ENCODE measurements at places on chromosomes 6 and 20.

DNA sequence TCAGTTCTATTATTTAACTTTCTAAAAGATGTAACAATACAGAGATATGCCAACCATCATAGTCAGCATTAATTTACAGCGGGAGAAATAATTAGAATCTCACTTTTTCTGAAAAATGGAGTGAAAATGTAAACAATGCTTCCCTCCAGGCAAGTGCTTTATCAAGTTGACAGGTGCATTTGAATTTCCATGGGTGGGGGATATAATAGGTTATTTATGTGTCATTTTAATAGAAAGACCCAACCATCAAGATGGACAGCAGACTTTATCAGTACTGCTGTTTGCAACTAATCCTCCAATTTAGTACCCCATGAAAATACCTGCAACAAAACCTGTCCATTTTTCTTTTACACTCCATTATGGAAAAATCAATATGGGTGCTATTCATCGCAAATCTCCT is 780.1 kb downstream of the TFAP2A start:
- no peak for DNase-seq

DNA sequence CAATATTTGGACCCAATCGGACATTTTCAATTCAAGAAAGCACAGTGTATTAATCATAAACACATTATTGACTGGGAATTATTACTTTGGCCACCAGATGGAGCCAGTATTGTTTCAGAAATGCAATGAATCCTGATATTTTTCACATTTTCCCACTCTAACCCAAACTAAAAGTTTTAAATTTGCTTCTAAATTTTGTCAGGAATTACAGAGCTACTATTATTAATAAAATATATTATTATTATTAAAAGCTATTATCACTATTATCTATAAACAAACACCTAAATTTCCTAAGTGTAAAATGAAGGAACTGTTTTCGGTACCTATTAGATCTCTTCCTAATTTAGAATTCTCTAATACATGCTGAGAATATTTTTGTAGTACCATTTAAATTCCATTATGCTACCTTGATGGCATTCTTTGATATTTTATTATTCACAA is 245.3 kb downstream of the OGFRL1 start:
- DNase-seq = peak; percentile 46

DNA sequence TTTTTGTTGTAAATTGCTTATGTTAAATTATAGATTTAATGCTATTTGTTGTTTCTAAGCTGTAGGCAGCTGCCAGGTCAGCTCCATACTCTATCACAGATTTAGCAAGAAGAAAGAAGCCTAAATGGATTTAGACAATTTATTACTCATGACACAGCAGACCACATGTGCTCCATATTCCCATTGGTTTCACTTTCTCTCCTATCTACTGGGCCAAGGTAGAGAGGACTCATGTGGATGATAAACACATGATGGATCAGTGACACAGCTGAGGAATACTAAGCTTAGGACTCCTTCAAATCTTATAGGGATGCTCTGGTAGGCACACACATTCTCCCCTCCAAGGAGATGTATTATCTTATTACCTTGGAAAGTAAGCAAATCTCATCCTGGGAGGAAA is 553.0 kb upstream of the ADGRB3 start:
- no peak for DNase-seq

- no peak for DNase-seq
These were observed 128.6 kb downstream of the ARID1B start for GRCh38 chr6:156905801-156906200.

- DNase-seq = no peak
These were observed 48.3 kb downstream of the TBXT start for GRCh38 chr6:166119116-166119911.

DNA sequence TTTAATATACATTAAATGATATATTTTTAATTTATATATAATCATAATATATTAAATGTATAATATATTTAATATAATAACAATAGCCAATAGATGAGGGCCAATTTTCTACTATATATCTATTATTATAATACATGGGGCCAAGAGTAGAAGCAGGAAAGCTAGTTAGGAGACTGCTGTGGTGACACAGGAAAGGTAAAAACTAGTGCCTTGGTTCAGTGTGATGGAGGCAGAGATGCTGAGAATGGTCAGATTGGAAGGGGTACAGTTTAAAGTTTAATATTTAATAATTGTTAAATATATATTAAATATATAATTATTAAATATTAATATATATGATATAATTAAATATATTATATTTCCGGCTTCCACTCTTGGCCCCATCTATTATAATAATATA is 102.9 kb upstream of the RNF217 start:
- DNase-seq = no peak

DNA sequence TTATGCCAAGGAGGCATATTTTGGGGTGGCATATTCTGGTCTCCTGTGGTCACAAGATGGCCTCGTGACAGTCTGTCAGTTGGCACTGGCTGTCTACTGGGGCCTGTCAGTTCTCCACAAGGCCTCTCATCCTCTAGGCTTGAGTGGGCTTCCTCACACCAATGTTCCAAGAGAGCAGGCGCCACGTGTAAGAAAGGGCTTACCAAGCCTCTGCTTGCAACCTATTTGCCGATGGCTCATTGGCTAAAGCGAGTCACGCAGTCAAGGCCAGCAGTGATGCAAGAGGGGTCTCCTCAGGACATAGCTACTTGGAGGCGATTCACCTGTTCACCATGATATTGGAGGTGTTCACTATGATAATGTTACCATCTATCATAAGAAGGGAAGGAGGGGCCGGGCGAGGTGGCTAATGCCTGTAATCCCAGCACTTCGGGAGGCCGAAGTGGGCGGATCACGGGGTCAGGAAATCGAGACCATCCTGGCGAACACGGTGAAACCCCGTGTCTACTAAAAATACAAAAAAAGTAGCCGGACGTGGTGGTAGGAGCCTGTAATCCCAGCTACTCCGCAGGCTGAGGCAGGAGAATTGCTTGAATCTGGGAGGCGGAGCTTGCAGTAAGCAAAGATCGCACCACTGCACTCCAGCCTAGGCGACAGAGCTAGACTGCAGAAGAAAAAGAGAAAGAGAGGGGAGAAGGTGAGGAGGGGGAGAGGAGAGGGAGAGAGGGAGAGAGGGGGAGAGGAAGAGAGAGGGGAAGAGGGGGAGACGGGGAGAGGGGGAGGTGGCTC is 35.3 kb downstream of the C6orf52 start:
- no peak for DNase-seq

- DNase-seq = no peak
These were observed 73.5 kb downstream of the TNFRSF21 start for GRCh38 chr6:47235964-47236760.

DNA sequence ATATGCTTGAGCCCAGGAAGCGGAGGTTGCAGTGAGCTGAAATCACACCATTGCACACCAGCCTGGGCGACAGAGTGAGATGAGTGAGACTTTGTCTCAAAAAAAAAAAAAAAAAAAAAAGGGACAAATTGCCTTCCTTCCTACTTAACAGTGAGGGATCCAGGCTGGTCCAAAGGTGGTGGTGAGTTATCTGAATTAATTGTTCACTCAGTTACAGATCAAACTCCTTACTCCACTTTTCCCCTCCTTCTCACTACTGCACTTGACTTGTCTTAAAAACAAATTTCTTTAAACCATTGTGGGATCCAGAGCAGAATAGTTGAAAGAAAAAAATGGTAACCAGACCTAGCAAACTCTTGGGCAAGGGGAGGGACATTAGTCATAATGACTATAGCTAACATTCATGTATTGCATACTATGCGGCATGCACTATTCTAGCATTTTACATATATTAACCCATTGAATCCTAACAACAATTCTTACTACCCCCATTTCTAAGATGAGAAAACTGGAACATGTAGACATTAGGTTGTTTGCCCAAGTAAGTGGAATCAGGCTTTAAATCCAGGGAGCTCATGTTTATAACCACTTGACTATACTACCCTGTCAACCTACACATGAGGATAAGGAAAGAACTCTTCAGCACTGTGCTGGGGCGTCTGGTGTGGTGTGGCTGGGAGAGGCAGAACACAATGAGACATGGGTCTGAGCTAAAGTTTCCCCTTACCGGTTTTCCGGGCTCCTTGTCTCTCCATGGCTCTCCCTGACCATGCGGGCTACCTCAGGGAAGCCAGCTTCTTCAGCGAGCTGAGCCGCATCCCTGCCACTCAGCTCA is 1.5 kb downstream of the GPANK1 start:
- DNase-seq = peak; percentile 70
